ENCODE measurements at places on chromosomes 3 and 15.

DNA sequence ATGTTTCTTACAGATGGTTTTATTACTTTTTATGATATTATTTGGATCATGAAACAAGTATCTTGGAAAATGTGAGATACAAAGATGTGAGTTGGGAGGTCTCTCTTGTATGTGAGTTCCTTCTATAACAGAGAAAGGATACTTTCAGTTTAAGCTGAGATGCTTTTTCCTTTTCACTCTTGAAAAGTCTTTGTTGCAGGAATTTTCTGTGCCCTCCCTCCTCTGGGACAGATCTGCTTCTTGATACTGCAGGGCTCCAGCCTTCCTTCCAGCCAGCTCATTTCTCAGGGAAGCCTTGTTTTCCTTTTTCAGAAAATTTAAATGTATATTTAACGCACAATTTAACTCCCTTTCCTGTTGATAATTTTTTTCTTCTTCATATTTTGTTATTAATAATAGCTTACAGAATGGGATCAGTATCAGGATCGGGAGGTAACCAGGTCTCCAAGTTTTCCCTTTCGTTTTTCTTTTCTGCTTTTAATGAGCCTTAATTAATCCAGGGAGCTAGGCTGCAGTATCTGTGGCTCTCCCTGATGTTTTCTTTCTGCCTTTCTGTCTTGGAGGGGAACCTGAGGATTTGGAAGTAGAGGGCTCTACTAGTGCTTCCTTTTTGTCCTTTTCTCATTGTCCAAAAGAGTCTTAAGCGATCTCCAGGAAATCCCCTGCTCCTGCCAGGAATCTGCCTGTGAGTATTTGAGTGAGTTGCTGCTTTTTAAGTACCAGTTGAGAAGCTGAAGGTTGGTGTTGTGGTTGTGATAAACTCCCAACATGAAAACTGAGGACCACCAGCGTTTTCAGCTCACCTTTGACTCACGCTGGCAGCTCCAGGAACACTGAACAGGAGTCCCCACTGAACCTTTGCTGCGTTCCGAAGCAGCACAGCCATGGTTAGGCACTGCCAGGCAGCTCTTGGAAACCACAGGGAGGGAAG is 105.7 kb downstream of the IGF1R start:
- no peak for DNase-seq

- DNase-seq: no peak
These were observed 10.8 kb downstream of the ZWILCH start for GRCh38 chr15:66515901-66516322.

DNA sequence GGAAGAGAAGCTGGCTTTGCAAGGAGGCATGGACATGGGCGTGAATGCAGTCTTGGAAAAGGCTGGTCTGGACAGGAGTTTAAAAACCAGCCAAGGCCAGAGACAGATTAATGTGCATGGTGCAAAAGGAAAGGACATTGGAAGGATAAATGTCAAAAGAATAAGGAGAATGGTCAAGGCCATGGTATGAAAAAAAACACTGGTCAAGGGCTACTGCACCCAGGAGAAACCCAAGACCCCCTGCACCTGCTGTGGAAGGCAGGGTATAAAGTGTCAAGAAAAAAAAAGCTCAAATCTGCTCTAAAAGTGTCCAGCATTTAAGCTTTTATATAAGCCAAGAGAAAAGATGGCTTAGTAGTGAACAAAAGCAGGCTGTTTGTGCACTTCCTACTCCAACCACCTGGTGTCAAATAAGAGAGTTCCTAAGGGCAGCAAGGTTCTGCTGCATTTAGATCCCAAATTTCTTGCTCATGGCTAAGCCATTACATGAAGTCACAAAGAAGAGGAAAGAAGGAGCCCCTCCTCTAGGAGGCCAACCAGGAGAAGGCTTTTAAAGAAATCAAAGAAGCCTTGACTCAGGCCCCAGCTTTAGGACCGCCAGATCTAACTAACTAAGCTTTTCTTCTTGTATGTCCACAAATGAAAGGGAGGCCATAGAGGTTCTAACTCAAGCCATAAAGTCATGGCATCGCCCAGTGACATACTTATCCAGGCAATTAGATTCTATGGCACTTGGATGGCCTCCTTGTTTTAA is 16.9 kb downstream of the CCR4 start:
- no peak for DNase-seq

GRCh38 chr3:110293660-110294059 is 778.0 kb upstream of the NECTIN3 start:
- DNase-seq: no peak

DNA sequence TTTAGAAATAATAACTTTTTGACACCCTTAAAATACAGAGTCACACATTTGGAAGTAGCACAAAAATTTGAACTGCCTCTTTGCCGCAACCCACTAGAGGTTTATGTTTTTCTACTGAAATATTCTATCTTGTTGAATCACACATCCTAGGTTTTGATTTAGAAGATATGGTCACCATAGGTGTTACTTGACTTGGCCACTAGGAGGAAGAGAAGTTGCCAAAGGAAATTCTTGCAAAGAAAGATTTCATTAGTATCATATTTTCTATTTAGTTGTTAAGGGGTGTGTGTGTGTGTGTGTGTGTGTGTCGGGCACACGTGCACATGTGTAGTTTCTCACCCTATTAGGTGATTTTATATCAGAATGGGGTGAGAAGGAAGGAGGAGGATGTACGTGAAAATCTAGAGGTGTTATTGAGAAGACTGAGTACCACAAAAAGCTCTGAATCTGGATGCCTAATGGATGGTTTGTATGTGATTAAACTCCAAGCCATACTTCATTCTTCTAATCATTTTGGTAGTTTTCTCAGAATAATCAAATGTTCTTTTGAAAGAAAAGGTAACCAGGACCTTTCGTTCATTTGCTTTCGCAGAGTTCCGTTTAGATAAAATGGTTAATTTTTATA is 31.5 kb downstream of the ZFAND6 start:
- no peak for DNase-seq

DNA sequence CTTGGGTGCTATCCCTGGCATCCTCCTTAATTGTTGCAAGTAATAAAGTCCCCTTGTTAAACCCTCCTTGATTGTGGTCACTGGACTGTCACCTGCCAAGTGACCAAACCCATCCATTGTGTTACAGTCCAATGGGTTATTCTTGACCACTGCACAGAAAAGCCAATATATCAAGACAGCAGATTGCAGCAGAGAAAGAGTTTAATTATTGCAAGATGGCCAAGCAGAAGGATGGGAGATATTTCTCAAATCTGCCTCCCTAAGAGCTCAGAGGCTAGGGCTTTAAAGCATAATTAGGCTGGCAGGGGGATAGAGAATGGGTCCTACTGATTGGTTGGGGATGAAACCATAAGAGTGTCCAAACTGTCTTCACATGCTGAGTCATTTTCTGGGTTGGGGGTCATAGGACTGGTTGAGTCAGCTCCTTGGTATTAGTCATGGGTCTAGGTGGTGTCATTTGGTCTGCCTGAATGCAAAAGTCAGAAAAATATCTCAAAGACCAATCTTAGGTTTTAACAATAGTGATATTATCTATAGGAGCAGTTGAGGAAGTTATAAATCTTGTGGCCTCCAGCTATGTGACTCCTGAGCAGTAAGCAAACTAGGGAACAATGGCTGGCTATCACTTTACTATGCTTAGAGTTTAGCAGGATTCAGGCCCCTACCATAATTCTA is 19.1 kb upstream of the XYLB start:
- no peak for DNase-seq

DNA sequence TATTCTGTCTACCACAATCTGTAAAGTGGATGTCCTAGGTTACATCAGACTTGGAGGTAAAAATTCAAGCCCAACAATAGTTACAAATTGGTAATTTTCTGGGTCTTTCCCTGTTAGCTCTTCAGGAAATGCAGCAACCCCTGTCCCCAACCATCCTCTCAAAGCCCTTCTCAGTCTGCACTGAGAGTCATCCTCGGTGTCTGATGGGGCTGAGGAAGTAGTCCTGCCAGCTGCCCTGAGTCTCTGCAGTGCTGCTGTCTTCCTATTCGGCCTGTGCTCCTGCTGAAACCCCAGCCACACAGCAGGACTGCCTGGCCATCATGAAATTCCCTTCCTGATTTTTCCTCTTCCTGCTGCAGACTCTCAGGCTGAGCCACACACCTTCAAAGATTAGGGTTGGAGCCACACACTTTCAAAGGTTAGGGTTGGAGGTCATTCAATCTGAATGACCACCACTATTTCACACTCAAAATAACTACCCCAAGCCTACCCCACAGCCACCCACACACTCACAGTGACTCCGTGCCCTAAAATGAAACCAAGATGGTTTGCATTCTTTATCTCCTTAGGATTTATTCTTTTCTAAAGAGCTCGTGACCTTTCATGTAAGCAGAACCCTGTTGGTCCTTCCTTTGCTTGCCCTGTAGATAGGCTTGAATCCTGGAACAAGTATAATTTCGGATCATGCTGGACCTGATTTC is 17.6 kb downstream of the TRIM42 start:
- no peak for DNase-seq

DNA sequence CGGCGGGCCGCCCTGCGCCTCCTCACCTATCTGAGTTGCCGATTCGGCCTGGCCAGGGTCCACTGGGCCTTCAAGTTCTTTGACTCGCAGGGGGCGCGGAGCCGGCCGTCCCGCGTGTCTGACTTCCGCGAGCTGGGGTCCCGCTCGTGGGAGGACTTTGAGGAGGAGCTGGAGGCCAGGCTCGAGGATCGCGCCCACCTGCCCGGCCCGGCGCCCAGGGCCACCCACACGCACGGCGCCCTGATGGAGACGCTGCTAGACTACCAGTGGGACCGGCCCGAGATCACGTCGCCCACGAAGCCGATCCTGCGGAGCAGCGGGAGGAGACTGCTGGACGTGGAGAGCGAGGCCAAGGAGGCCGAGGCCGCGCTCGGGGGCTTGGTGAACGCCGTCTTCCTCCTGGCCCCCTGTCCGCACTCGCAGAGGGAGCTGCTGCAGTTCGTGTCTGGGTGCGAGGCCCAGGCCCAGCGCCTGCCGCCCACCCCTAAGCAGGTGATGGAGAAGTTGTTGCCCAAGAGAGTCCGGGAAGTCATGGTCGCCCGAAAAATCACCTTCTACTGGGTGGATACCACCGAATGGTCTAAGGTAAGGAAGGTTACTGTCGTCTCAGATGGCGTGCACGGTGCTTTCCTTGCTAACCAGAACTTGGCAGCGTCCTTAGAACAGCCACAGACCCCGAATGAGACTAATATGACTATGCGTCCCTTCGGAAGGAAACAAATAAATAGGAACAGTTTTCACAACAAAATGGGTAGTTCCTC is 567 bp downstream of the TICRR start:
- DNase-seq: peak; percentile 33

DNA sequence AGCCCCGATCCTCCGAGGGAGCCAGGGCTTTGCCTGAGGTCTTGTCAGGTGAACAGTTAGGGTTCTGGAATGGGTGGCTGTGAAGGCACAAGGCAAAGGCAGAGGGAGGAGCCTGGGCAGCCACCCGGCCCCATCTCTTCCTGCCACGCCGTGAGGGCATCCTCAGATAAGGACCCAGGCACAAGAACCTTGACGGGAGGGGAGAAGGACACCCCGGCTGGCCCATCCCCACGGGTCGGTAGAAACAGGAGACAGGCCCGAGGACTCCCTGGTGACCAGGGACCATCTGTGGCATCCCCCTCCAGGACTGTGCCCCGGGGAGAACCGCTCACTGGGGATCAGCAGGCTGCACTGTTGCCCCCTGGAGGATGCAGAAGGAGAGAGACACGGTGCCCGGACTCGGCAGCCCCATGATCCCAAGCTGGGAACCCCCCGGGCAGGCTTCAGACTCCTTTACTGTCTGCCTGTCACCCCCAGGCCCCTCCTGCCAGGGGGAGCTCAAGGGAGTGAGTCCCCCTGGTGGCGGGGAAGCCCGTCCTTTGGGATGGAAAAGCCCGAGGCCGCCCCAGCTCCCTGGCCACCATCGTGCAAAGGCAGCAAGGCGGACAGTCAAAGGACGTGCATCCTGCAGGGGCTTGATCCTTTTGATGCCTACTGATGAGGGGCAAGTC is 12.3 kb upstream of the PCSK6 start:
- peak; percentile 66 for DNase-seq

- no peak for DNase-seq
These were observed 408.1 kb upstream of the NR2F2 start for GRCh38 chr15:95922431-95922830.

GRCh38 chr3:194464692-194465091 is 22.1 kb downstream of the ATP13A3 start:
- DNase-seq: no peak

DNA sequence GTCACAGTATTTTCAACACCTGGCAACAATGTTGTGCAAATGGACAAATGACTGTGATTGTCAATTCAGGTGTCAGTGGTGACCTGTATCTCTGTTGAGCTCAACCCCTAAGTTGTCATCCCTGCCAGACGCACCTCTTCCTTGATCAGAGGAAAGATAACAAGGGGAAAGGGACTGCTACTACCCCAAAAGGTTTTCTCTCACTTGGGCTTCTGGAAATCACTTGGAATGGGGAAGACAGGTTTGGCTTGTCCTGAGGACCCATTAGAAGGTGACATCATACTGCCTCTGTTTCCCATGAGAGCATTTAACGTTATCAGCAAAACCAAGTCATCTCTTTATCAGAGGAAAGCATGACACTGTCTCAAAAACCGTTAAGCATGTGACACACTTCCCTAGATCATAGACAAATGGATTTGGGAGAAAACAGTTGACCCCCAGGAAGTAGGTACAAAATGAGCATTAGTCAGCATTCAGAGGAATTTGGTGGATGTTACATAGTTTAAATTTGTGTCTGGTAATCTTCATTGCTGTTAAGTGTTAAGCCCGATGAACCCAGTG is 769.5 kb downstream of the GRM7 start:
- no peak for DNase-seq

GRCh38 chr3:28124882-28125281 is 116.5 kb upstream of the CMC1 start:
- DNase-seq: no peak

GRCh38 chr3:71859123-71859519 is 74.2 kb upstream of the PROK2 start:
- no peak for DNase-seq

DNA sequence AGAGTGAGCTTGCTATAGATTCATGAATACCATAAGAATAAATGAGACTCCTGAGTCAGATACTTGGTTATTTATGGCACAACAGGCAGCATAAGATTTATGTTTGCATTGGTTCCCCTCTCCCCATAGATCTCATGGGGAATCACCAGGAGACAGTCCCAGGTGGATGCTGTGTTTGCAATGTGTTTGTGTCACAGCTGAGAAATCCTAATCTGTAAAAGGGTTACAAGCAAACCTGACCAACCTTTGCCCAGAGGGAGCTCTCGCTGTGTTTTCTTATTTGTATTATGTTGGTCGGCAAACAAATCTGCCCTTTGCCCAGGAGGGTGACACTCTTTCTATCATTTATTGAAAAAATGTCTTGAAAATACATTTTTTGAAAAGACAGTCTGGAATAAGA is 236.2 kb downstream of the ZPLD1 start:
- no peak for DNase-seq

GRCh38 chr15:65042776-65043327 is 2.3 kb upstream of the SLC51B start:
- no peak for DNase-seq

- no peak for DNase-seq
These were observed 264.0 kb upstream of the NSMCE3 start for GRCh38 chr15:29533647-29534046.
